ENCODE measurements at places on chromosomes 2 and 18.

- no peak for DNase-seq
These were observed 12.4 kb downstream of the COPS8 start for GRCh38 chr2:237097911-237098702.

DNA sequence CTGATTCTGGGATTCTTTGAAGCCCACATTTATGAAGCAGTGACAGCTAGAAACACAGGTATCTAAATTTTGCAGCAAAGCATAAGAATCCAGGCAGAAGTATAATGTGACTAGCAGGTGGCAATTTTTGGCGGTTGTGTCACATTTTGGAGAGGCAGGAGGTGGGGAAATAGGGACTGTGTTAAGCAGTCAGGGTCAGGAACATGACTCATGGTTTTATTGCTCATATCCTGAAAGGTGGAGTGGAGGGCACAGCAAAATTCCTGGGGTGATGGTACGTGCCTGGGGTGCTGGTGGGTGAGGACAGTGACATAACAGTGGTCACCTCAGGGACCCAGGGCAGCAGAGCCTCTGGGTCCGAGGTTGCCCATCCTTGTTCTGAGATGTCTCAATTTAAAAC is 63.5 kb upstream of the TTN start:
- DNase-seq, result no peak

- no peak for DNase-seq
These were observed 271.8 kb downstream of the SRBD1 start for GRCh38 chr2:45339253-45339652.

GRCh38 chr18:45171679-45172191 is 443.5 kb upstream of the SLC14A2 start:
- no peak for DNase-seq

- DNase-seq, result no peak
These were observed 160.2 kb upstream of the CCDC150 start for GRCh38 chr2:196479350-196479749.

DNA sequence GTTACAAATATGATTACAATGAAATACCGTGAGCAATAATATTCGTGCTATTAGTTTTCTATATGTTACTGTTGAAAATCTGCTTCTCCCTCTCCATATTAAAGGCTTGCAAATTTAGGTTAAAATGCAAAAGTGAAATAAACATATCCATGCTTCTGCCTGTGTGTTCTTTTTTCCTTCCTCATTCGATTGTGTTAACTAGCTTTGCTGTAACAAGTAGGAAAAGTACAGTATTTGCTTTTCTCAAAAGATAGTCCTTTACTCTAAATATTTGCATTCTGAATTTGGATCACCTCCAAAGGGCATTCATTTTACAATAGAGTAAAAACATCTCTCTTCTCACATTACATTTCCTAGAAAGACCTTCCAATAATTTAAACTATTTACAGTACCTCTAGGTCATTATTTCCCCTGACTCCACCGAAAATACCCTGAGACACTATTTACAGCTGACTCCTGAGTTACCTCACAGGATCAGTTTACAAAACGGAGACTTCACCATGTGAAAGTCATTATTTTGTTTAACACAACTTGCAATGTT is 835.0 kb upstream of the FANCL start:
- DNase-seq, result no peak

DNA sequence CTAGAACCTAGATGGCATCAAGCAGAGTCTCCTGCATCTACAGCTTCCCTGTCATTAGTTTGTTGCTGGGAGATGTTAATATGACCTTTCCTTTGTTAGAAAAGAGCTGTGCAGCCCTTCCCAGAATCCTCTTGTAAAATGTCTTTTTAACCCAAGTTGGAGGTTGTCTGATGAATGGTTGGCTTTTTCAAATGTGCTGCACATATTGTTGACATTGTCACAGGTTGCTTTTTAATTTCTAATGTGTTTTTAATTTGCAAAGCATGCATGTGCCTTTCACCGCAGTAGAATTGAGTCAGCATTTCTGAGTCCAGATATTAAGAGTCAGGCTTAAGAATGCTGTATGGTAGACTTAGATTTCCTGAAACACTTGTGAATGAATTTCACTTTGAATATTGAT is 120.8 kb downstream of the GREB1L start:
- DNase-seq, result no peak

DNA sequence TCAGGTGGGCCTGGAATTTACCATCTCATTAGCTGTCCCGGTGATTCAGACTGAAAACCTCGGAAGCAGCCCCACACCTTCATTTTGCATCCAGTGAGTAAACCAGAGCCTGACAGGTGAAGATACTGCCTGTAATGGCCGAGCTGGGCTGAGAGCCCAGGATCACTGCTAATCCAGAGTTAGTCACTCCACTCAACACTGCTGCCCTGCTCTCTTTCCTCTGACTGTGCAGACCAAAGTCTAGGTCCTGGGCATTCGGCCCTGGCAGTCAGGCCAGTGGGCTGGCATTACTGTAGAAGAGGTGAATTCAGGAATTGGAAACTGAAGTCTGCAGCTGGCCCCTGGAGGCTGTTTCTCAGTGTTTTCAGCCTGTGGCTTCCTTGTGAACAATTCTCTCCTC is 44.3 kb downstream of the TMEM17 start:
- DNase-seq, result no peak

DNA sequence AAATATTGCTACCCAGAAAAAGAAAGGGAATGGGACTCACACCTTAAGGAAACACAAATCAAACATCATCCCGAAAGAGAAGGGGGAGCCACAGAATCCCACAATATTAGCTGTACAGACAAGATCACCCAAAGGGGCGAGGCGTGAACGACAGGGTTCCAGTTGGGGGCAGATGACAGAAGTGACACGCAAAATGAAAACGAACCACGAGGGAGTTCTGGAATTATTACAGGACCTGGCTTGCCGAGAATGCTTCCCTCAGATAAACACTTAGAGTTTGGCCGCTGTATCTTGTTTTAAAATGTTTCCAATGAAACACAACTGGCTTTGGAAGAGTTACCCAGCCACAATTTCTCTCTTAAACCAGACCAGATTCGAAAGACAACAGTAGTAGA is 60.4 kb downstream of the C2orf76 start:
- DNase-seq, result no peak

DNA sequence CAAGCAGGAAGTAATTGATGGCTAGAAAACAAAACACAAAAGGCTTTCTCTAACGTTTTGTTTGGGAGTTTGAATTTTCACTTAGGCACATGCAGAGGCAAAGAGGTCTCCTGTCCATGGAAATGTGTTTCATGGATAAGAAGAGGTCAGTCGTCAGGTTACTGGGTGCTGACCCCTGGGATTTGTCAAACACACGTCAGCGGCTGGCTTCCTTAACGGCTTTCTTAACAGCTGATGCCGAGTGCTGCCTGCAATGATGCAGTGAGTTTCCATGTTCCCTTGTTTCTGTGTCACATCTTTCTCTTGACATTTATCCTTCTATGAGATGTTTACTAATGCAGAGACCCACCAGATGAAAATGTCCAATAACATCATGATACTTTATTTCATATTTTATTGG is 31.7 kb downstream of the GPR39 start:
- no peak for DNase-seq

DNA sequence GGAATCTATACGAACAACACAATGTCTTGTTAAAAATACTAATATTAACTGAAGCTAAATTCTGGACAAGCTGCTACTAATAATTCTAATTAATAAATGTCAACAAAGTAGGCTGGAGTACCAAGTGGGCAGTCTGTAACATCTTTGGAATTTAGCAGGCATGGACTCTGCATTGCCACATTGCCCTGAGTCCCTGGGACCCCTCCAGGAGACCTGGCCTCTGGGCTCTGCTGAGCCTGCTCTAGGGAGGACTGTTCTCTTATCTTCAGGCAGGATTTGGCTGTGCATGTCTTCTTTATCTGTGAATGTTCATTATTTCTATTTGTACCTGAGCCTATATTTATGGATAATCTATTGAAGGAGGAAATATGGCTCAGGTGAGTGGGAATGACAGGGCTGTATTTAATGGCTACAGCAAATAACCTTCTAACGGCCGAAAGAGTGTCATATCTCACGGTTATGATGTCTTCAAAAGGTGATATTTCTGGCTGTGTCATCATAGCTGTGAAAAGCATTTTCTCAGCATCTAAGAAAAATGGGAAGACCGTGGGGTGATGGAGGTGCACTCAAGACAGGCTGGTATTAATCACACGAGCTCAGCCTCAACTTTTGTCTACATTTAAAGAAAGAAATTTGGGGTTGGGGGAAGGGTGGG is 28.6 kb upstream of the SETBP1 start:
- no peak for DNase-seq

GRCh38 chr2:187991389-187991788 is 300.3 kb upstream of the GULP1 start:
- DNase-seq, result no peak

- no peak for DNase-seq
These were observed 1186.3 kb upstream of the CELF4 start for GRCh38 chr18:38751898-38752297.

DNA sequence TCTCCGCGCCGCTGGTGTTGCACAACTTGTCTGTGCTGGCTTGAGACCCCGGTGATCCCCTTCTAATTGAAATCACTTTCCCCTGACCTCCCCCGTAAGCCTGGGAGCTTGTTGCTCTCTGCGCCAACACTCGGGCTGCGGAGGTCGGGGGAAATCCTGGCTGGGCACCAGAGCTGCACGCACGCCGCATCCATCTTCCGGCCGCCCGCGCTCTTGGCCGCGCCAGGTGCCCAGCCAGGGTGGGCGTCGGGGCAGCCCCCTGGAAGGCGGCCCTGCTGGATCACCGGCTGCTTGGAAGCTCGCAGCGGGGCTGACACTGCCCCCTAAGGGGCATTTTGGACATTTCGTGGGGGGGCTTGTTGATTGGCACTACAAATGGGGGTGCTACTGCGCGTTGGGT is 280.3 kb upstream of the SKOR2 start:
- DNase-seq, result no peak

DNA sequence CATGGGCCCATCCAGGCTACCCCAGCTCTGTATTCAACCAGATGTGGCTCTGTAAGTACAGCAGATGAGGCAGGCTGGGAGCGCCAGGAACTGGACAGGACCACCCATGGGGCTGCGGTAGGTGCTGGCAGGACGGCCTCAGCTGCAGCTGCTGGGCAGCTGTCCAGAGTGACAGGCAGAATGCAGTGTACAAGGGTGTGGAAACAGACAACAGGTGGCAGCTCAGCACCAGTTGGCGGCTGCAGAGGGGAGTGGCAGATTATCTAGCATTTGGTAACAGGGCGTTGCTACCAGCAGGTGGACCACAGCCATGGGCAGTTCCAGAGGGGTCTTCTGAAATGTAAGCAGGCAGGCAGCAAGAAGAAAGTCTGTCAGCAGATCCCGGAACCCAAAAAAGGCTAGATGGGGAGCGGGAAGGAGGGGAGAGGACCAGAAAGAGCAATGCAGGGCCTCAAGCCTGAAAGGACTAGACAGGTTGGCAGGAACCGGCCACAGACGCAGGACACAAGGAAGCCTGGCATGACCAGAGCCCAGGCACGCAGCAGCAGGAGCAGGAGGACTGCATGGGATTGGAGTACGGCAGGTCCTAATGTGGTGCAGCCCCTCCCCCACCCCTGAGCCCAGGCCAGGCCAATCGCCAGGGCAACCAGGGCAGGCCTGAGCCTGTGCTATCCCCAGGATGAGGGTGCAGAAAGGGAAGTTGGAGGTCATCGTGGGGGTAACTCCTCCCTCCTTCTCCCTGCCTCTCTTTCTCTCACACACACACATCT is 24.7 kb downstream of the PKDCC start:
- DNase-seq, result no peak

- no peak for DNase-seq
These were observed 45.1 kb downstream of the COPS8 start for GRCh38 chr2:237130562-237131421.

- no peak for DNase-seq
These were observed 101.7 kb upstream of the MSH2 start for GRCh38 chr2:47301277-47301618.

DNA sequence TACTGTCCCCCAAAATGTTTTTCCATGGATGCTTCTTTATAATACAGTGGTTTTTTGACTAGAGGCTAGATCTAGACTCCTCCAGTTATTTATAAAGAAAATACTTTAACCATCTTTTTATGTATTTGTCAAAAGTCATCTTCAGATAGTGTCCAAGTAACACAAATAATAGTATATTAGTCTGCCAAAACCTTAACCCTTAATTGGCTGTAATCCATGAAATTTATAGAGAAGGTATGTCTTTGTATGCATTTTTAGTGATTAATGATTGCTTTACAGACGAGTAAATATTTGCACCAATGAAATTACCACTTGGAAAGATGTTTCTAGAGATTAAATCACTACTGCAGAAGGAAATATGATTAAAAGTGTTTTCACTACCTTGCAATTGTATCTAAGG is 451.8 kb upstream of the NRXN1 start:
- DNase-seq, result no peak

DNA sequence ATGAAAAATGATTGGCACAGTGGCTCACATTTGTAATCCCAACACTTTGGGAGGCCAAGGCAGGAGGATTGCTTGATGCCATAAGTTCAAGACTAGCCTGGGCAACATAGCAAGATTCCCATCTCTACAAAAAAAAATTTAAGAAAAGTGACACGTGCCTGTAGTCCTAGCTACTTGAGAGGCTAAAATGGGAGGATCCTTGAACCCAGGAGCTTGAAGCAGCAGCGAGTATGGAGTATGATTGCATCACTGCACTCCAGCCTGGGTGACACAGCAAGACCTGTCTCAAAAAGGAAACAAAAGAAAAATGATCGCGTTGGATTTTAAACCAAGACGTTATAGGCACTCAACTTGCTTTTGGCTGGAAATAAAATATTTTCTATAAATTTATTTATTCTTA is 37.8 kb upstream of the CREB1 start:
- DNase-seq, result no peak

- DNase-seq, result no peak
These were observed 99.7 kb downstream of the GULP1 start for GRCh38 chr2:188391354-188391753.

- DNase-seq, result no peak
These were observed 58.3 kb downstream of the ADNP2 start for GRCh38 chr18:80167331-80167730.

DNA sequence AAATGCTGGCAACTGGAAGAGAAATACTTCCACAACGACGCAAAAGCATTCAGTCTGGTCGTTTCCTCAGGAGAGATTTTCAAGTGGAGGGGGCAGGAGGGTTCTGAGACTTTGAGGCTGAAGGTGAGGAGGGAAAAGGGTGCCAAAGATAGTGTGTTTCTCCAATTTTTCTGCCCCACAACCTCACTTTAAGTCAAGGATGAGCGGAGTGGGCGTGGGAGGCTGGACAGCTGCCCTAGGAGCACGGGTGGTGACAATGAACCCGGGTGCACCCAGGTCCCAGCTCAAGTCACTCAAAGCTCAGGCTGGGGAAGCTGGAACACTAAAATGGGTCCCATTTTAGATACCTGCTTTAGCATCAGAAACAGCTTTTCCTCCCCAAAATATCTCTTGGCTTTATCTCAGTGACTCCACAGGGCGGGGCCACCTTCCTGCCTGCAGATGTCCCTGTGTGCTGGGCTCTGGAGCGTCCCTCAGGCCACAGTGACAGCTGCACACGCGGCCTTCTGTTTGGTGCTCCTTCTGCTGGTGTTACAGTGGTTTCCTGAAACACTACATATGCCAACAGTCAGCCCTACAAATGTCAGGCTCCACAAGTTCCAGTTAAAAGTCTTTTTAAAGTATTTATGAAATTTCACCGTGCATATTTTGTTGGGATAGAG is 1.4 kb upstream of the MBP start:
- DNase-seq, result no peak

Measured in activated CD4-positive, alpha-beta T cell treated with anti-CD3 and anti-CD28 coated beads, Interleukin-2, amount 50 U/mL, for 4 hours (primary cell).